ENCODE measurements at places on chromosomes 3 and 15. TPM values are rescaled to one million over a fixed set of nuclear protein-coding genes. Genes with fewer than 3 reads are reported as not detected.

DNA sequence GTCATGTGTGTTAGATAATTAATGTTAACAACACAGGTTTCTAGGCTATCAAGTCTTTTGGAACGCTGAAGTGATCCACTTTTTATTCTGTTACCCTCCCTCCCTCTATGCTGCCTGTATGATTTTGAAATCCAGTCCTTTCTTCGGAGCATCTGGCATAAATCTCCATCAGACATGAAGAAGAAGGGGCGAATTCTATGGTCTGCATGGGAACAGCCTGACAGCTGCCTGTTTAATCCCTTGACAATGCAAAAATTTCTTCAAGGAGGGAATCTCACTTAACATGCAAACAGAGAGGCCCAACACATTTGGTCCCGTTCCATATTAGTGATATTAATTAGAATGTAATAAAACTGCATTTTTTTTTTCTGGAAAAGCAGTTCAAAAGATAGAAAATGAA is 145.2 kb downstream of the VGLL3 start:
- DNase-seq: no peak

- DNase-seq: no peak
Observed at GRCh38 chr3:169792359-169792758, 19.2 kb downstream of the MYNN start.

GRCh38 chr3:116741467-116741866 is 31.9 kb downstream of the TUSC7 start:
- no peak for DNase-seq

- no peak for DNase-seq
Observed at GRCh38 chr15:85886309-85886811, 91.6 kb upstream of the KLHL25 start.

GRCh38 chr3:130820976-130821375 is 72.9 kb upstream of the ATP2C1 start:
- DNase-seq: no peak

DNA sequence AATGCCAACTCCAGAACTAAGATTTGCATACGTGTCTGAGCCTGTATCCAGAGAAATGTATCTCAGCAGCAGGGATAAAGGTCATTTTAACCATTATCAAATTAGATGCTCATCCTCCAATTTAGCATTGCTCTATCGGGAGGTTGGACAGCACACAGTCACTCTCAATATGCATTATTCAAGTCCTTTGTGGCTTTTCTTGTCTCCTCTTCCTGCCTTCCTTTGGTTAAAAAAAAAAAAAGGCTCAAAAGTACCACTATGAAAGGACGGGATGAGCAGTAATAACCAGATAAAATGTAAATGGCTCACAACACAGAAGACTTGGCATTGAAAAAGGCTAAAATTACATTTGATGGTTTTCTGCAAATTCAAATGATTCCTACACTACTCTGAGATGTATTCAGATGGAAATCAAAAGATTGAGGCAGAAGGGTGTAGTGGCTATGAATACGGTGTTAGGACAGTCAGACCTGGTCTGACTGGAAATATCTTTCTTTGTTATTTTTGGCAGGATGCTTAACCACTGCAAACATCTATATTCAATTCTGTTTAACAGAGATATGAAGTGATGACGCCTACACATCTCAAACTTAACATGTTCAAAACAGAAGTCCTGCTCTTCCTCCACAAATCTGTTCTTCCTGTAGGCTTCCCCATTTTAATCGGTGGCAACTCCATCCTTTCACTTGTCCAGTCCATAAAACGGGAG is 109.6 kb downstream of the ADAMTS9 start:
- no peak for DNase-seq

DNA sequence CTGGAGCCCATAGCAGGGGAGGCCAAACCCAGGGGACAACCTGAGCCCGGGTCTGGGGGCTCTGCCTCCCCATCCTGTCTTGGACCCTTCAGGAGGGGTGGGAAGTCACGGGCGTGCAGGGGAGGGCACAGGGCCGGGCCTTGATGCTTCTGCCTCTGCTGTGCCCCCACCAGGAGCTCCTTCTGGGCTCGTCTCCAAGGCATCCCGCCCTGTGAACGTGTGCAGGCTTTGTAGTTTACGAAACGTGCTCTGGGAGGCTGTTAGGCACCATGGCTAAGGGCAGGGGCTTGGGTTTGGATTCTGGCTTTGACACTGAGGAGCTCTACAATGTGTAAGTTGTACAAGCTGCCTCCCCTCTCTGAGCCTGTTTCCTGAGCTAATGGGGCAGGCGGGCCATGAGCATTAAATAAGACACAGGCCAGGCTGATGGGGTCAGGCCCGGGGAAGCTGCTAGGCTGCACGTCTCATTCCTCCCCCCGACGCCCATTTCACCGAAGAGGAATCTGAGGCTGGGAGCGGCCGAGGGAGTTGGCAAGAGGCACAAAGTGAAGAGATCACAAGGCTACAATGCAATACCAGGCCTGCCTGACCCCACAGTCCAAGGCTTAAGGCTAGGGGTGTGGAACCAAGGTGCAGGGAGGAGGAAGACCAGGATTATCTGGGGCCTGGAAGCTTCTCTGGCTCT is 19.6 kb downstream of the PLXND1 start:
- no peak for DNase-seq

GRCh38 chr3:13521309-13521708 is 27.6 kb upstream of the FBLN2 start:
- DNase-seq: no peak

- DNase-seq: no peak
Observed at GRCh38 chr3:170999737-171000242, 26.7 kb downstream of the SLC2A2 start.

- DNase-seq: no peak
Observed at GRCh38 chr15:49964061-49964460, 155.0 kb downstream of the ATP8B4 start.

DNA sequence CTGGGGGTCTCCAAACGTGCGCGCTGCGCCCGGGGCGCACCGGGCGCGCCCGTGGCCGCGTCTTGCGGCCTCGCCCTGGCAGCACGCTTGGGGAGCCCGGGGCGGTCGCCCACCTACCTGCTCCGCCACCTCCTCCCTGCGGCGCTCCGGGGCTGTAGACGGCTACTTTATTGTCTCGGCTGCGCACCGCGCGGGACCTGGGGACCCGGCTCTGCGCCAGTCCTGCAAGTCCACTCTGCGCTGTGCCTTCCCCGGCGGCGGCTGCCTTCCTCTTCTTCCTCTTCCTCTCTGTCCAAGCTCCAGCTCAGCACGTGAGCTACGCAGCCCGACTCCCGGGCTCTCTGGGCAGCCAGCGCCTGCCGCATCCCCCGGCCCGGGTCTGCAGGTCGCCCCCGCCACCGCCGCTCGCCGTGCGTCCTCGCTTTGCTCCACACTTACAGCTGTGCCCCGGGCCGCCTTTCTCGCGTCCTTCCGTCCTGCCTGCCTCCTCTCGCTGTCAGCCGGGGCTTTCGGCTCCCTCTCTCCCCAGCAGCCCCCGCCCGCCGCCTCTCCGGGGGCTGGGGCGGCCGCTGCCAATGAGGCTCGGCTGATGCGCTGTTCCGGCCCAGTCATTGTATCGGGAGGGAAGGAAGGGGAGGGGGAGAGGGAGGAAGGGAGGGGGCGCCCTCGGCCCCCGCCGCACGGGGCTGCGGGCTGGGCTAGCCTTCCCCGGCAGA is 156.4 kb upstream of the FRMD4B start:
- DNase-seq: no peak

GRCh38 chr15:100994597-100995446 is 75.7 kb downstream of the LRRK1 start:
- DNase-seq: no peak

DNA sequence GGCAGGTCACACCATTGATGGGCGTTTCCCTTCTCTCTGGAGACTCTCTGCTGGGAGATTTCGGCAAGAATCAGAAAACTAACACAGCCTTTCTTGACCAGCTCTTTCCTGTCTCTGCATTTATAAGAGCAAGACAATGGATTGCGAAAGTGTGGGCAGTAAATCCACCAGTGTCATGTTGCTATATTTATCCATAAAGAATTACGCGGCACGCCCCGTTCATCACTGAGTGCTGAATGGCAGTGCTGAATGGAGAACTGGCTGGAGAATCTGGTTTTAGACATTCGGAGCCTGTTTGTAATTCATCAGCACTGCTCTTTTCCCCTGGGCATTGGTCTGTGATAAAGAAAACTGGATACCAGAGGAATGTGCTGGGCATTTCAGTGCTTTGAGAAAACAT is 2.0 kb upstream of the CEMIP start:
- DNase-seq: no peak

DNA sequence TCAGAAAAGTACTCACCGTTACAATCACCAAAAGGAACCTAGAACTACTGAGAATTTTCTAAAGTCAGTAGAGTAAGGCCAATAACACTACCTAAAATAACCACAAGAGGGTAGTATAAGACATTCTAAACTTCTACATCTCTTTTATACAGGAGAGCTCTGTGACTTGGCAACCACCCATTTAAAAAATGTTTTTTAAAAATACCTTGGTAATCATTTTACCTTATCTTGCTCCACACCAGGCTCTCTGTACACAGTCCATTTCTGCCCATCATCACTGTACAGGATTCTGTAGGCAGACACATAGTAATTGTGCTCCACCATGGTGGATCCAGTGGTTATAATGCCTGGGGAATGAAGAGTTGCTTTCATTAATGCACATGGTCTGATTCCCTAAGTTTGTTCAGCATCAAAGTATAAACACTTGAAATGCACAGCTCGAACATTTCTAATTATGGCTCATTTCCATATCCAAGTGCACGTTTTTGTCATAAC is 54.5 kb downstream of the ST3GAL6 start:
- no peak for DNase-seq

GRCh38 chr15:68829068-68829467 is 8.4 kb upstream of the ANP32A start:
- DNase-seq: no peak

Gene EPB42
- total RNA-seq: not detected

Gene C15orf62
- total RNA-seq: not detected

Gene GXYLT2
- 14.8 TPM for total RNA-seq

Gene PARP15
- total RNA-seq: 3.3 TPM

Gene CELSR3
- total RNA-seq: 0.94 TPM

Gene CCDC39
- 1.2 TPM for total RNA-seq

Gene ATP6V1A
- 53.4 TPM for total RNA-seq

Gene MYRIP
- total RNA-seq: 2.7 TPM
